Cortex of kidney (tissue), 1 donor: ENCODE measurements at places on chromosomes 6 and 20.

DNA sequence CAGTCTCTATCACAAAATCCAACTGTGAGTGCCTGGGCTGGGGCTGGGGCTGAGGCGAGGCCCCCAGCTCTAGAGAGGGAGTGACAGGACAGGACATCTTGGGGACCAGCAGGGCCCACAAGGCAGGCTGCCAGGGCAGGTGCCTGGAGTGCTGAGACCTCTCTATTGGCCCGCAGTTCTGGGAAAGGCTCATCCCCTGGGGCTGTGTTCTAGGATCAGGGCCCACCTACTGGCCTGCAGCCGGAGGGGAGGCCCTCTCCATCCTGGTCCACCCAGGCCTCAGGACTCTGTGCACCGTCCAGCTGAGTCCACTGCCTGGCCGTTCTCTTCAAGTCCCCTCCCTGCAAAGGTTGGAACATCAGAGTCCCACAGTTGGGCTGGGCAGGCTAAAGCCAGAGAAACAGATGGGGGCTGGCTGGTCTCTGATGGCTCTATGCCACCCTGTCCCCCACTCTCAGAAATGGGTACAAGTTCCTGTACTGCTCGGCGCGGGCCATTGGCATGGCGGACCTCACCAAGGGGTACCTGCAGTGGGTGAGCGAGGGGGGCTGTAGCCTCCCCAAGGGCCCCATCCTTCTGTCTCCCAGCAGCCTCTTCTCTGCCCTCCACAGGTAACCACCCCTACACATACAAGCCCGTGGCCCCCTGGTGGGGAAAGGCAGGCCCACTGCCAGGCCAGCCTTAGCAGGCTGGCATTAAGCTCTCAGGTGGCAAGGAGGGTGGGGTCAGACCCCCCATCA is 9.0 kb downstream of the EMILIN3 start:
- no peak for DNase-seq

GRCh38 chr6:138500867-138501446 is 1.7 kb upstream of the NHSL1 start:
- no peak for DNase-seq

GRCh38 chr20:46237227-46237626 is 71.1 kb downstream of the CDH22 start:
- no peak for DNase-seq

- DNase-seq, result no peak
Measured at GRCh38 chr6:150857945-150858308, 7.6 kb upstream of the MTHFD1L start.
